ENCODE measurements at places on chromosomes 12 and 14. TPM values are rescaled to one million over a fixed set of nuclear protein-coding genes. Genes with fewer than 3 reads are reported as not detected.

Gene KRT78
- total RNA-seq: 5.3 TPM

Gene OR4L1
- total RNA-seq: not detected

Gene GALNT8
- 0.13 TPM for total RNA-seq

Gene PTGER2
- total RNA-seq: not detected

Gene SOX5
- under 0.01 TPM for total RNA-seq

Gene SCN8A
- total RNA-seq: under 0.01 TPM

Gene MAP1LC3B2
- total RNA-seq: 1.8 TPM

Gene RDH12
- 1.3 TPM for total RNA-seq

Gene C14orf39
- total RNA-seq: 1.0 TPM

Gene NOS1
- total RNA-seq: 0.26 TPM

Gene ESPL1
- total RNA-seq: 0.26 TPM

Gene RND1
- 4.5 TPM for total RNA-seq

Gene IKBIP
- 4.2 TPM for total RNA-seq

Gene PLEKHD1
- total RNA-seq: 0.26 TPM

Gene PLD4
- total RNA-seq: not detected

Gene INHBC
- not detected for total RNA-seq

- DNase-seq: peak; percentile 96
Measured at GRCh38 chr12:12804011-12804410, 9.1 kb upstream of the DDX47 start.

DNA sequence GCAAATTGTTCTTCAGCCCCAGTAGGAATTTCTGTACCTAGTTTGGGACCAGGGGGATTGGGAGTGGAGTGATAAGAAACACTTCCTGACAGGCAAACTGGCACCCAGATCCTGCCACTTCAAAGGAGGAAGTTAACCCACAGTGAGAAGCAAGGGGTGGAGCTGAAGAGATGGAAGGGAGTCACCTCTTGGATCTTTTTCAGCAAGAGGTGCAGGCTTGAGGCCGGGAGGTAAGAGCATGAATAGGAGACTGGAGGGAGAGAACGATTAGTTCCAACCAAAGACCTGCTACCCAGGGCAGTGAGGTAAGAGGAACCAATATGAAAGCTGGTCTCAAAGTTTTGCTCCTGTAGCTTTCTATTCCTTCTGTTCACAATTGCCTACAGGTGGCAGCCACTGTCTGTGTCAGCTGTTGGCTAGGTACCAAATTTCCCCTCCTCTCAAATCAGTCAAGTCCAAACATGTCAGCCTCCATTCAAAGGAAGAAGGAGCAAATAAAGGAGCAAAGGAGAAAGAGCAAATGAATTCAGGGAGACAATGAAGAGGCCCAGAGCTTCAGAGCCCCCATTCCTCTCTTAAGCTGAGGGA lies 14.9 kb upstream of the TAC3 start:
- peak; percentile 92 for DNase-seq

DNA sequence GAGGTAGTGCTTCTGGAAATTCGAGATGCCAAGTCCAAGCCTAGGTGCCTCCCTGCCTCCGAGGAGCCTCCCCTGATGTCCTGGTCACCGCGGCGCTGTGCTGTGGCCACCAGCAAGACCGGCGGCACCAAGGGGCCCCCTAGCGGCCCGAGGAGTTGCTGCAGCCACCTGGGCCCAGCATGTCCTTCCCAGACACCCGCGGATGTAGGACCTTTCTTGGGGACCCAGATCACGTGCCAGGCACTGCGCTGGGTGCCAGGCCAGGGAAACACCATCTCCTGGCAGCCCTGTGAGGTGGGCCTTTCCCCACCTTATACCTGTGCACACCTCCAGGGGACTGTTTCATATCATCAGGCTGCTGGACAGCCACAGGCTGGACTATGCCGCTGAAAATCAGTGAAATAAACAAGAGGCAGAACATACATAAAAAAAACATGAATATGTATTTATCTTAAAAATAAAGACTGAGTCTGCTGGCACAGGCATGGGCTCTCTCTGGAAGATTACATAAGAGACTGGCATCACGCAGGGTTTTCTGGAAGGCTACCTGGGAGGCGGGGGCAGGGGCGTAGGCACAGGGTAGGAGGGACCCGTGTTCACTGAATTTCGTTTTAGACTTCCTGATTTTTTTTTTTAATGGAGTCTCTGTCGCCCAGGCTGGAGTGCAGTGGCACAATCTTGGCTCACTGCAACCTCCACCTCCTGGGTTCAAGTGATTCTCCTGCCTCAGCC lies 15.9 kb upstream of the HHIPL1 start:
- peak; percentile 42 for DNase-seq

GRCh38 chr12:52672321-52672933 lies 7.8 kb downstream of the KRT1 start:
- DNase-seq: peak; percentile 91

- peak; percentile 36 for DNase-seq
Measured at GRCh38 chr12:50387487-50387886, 8.9 kb downstream of the FAM186A start.

DNA sequence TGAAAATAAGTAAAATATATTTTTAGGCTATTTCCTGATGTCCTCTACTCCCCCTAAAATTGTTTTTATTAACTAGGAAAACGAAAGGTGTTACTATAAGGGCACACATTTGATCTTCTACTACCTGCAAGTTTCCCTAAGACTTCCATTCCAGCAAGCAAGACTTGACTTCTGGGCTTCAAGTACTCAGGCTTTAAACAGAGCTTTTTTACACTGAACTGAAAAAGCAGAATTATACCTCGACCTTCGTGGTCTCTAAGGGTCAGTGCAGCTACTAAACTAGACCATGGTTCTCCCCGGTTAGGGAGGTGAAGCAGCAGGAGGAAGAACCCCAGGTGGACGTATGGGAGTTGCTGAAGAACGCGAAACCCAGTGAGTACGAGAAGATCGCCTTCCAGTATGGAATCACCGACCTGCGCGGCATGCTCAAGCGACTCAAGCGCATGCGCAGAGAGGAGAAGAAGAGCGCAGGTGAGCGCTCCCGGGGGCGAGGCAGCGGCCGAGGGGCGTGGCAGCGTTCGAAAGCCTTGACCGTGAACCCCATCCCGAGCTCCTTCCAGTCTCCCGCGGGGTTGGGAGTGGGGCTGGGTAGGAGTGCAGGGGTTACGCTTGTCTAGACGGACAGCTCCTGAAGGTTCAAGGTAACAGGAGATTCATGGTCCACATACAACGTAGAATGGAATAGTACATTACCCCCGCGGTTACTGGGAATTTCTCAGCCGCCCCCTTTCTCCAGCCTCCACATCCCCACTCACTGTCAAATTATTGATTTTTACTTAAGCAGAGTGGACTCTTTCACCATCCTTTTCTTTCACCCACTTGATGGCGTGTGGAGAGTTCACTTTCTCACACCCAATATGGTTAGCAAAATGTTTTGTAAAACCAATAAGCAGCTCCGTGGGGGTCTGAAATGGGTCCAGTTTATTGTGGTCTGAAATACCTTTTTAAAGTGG lies 47.6 kb downstream of the MYBPC1 start:
- peak; percentile 19 for DNase-seq

DNA sequence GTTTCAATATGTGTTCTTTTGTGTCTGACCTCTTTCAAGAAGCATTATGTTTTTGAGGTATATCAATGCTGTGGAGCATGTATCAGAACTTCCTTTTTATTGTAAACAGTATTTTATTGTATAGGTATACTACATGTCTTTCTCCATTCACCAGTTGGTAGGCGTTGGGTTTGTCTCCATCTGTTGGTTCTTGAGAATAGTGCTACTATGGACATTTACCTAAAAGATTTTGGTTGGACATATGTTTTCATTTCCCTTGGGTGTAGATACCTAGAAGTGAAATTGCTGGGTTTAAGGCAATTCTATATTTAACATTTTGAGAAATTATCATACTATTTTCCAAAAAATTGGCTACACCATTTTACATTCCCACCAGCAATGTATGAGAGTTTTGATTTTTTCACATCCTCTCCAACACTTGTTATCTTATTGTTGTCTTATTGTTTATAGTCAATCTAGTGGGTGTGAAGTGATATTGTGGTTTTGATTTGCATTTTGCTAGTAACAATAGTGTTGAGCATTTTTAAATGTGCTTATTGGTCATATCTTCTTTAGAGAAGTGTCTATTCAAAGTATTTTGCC lies 409.2 kb downstream of the IPO8 start:
- DNase-seq: peak; percentile 55

GRCh38 chr14:31950331-31950730 lies 126.8 kb upstream of the ARHGAP5 start:
- DNase-seq: no peak

GRCh38 chr12:24902511-24903328 lies 46.2 kb downstream of the BCAT1 start:
- no peak for DNase-seq

- DNase-seq: no peak
Measured at GRCh38 chr12:42631513-42631912, 42.0 kb upstream of the PRICKLE1 start.

DNA sequence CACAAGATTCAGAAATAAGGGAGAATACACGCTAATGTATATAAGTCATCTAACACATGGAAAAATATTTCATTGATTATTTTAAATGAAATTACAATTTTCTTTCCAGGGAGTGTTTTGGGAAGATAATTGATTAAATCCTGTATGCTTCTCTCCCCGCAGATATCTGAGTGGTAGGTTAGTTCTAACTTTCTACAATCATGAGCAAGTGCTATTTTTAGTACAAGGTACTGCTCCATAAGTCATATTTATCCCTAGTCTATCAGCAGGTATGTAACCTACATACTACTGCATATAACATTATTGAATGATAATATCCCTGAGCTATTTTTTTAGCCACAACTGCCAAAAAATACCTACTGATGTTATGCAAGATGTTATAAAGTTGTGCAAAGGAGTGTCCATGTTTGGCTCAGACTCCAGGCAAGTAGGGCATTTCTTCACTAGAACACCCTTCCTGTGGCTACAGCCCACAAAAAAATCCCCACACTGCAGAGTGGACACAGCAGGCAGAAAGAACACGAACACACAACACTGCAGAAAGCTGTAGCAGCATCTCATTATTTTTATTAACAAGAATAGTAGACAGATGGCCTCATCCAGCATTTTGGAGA lies 87.0 kb downstream of the SEC23A start:
- DNase-seq: no peak

DNA sequence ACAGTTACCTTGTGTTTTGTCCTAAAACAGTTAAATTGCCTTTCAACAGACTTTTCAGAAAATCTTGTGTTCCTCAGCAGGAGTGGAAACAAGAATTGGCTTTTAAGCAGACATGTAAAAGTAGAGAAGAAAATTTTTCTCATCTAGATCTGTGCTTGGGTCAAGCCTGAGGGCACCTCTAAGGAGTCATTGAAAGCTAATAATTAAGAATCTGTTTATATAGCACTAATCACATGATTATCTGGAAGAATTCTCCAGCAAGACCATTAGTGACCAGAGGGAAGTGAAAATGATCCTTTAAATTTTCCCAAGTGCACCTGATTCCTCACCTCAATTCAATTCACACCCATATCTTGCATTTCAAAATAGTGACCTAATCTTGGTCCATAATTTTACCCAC lies 295.0 kb downstream of the DIO2 start:
- DNase-seq: no peak

- DNase-seq: no peak
Measured at GRCh38 chr14:87468531-87468930, 524.5 kb downstream of the GALC start.

- no peak for DNase-seq
Measured at GRCh38 chr12:3743803-3744202, 9.1 kb downstream of the CRACR2A start.

GRCh38 chr14:73492043-73492552 lies 1.4 kb downstream of the RIOX1 start:
- DNase-seq: no peak

DNA sequence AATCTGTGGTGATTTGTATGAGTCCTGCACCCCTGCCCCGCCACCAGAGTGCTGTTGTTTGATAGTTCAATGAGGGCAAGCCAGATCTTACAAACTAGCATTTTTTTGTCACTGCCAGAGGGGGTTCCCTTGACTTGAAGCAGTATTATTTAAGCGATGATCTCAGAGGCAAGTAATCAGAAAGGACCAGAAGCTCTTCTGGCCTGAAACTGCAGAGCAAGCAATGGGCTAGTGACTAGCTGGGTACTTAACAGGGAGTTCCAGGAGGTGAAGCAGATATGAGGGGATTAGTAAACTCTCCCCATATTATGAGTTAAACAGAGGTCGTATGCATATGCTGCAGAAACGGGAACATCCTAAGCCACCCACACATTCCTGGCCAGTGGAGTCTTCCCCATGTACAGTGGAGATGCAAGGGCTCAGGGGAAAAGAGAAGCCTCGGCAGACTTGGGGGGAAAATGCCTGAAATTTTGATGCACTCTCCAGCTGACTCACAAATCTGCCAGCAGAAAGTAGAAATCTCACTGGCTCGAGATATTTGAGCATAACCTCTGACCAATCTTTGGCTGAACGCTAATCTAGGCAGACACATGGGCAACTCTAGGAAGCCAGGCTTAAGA lies 8.3 kb upstream of the CRACR2A start:
- DNase-seq: no peak

GRCh38 chr12:118377884-118378470 lies 1.6 kb downstream of the SUDS3 start:
- peak; percentile 42 for DNase-seq

DNA sequence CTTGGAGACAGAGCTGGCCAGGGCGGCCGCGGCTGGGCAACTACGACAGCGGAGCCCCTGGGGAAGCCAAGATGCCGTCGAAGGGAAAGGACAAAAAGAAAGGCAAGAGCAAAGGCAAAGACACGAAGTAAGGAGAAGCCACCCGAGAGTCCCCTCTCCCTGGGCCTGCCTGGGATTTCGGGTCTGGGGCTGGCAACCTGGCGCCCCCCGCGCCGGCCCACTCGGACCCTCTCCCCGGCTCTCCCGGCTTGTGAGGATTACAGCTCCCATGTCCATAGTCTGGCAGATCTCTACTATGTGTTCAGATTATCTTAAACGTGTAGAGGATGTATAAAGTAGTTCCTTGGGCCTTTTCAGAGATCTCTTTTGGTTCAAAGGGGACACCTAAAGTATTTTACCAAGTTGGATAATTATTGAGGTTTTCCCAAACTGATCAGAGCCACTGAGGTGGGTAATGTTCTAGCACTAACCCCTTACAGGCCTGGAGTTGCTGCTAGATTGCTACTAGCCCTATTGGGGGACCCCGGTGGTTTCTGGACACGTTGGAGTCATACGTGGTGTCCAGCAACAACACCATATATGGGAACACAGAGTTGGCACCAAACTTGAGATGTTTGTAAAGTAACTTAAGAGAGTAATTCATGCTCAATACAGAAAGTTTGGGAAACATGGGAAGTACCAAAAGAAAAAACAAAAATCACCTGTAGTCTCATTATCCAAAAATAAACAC lies 424 bp downstream of the BBOF1 start:
- DNase-seq: peak; percentile 30

DNA sequence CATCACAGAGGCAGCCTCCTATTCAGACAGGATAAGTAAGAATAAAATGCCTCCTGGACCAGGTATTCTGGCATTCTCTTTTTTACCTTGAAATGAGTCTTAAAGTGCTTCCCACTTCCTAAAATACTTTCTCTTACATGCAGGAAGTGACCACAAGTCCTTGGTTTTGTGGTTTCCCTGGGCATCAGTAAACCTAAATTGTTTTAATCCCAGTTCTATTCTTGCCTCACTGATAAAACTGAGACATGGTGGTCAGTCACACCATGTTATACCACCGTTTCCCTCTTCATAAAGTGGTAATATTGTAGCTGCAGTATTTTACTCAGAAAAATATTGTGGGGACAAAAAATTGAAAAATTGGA lies 1.2 kb upstream of the SALL2 start:
- DNase-seq: no peak

- DNase-seq: peak; percentile 95
Measured at GRCh38 chr12:52949413-52950331, 754 bp downstream of the KRT18 start.

- no peak for DNase-seq
Measured at GRCh38 chr12:21831791-21832344, 57.4 kb upstream of the KCNJ8 start.

GRCh38 chr12:24424889-24425600 lies 475.6 kb upstream of the SOX5 start:
- no peak for DNase-seq
